Stimulated activated CD4-positive, alpha-beta T cell treated with anti-CD3 and anti-CD28 coated beads, Interleukin-15, amount 100 ng/mL, for 1 hour (primary cell): ENCODE measurements at places on chromosomes 6 and 20.

GRCh38 chr20:62580052-62580451 lies 62.3 kb upstream of the SLCO4A1 start:
- no peak for DNase-seq

GRCh38 chr20:4068708-4069107 lies 53.4 kb upstream of the RNF24 start:
- no peak for DNase-seq

DNA sequence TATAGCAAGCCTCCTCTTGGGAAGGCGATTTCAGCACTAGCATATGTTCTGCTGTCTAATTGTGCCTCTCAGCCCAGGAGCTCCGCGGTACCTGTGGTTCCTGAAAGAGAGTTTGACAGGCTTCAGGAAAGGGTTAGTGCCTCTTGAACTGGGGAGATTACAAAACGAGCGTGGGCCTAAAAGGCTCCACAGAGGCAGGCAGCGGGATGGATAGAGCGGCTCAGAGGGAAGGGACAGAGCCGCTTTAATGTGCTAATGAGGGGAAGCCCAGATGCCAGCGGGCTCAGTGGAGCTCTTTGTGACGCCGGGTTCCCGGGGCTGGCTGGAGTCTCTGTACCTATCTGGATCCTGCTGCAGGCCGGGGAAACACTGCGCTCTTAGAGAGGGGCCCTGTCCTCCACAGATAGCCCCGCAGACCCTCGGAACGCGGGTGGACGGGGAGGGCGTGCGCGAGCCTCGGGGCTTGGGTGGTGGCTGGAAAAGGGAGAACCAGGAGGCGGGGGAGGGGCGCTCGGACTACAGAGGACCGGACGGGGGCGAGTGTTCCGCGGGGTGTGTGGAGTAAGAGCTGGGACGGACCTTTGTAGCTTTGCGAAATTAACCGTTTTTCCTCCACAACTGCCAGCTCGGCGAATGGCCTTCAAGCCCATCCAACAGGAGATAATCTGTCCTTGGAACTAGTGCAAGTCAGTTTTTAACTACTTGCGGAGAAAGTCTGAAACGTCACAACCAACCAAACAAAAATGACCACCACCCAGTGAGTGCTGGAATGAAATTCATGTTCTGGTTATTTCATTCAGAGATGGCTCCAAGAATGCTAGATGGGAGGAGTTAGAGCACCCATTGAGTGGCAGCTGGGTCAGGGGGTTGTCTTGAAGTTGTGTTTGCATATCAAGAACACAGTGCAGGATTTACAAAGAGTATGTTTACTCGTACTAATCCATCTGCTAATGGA lies 13.0 kb downstream of the SLC35F1 start:
- no peak for DNase-seq

- no peak for DNase-seq
Measured at GRCh38 chr6:83443516-83443915, 12.7 kb upstream of the ME1 start.

DNA sequence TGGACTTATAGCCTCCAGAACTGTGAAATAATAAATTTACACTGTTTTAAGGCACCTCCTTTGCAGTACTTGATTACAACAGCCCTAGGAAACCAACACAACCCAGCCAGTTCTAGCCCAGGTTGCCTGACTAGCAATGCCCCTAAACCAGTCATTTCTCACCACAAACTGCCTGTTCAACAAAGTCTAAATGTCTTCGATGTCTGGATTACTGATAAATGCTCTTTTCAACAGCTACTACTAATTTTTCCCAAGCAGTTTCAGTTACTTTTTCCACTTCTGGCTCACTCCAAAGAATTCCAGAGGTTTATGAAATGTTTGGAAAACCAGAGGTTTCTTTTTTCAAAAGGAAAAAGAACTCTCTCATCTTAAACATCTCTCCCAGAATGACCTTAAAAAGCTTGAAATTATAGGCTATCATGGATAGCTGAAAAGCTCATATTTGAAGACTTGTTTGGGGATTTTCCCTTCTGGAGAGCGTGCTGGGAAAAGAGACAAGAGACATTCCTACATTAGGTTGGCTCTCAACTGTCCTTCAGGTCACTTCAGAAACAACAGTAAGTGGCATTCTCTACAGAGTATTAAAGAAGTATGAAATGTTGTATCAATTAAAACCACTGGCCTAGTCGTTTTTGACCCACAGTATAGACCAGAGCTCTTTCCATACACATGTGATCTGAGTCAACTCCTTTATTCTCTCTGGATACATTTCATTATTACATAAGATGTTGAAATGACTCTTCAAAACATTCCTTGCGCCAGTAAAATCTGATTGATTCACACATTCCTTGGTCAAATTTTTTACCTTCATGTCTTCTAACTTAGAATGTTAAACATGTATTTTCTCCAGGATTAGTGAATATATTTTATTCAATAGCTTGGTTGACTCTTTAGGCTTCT lies 265.9 kb downstream of the COL12A1 start:
- DNase-seq, result no peak

DNA sequence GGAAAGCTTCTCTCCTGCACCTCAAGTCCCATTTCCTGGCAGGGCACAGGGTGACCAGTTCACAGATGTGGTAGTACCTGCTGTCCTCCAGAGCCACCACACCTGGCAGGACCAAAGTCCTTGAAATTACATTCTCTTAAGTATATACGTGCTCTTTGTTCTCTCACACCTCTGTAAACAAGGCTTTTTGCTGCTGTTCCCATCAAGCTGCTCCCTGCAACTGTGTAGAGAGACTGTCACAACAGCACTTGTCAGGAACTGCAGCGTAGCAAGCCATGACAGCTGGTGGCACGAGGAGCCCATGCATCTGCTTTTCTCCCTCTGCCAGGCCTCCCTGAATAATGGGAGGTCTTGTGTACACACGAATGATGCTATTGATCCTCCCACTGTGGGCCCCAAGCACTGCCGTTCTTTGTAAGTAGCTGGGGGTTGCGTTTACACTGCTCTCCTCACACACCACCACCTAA lies 431.8 kb downstream of the CD83 start:
- DNase-seq, result no peak

DNA sequence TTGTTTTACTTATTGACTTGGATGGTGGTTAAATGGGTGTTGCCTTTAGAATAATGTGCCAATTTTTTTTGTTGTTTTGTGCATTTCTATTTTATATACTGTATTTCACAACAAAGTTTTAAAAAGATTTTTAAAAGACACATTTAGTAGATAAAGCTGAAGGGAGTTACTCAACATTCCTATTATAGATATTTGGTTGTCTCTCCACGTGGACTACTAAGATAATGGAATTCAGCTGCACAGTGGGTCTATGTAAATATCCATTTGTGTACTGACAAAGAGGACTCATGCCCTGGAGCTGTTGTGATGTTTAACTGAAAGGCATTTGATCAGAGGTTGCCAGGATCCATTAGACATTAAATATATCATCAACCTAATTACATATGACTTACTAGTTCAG lies 23.2 kb upstream of the FAM135A start:
- DNase-seq, result no peak

DNA sequence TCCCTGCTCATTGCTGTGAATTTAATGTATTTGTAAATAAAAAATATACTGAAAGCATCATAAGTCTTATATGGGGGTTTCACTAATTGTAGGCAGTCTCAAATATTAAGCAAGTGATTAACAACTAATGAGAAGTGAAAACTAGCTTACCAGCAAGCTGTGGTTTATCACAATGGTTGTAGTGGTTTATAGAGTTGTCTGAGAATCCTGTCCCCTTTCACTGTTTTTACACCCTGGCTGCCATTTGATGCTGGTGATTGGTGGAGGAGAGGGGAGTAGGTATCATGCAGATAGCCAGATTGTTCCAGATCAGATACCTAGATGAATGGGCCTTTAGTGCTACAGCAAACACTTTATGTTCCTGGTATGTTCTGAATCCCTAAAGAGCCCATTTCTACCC lies 6.0 kb downstream of the MKKS start:
- no peak for DNase-seq

DNA sequence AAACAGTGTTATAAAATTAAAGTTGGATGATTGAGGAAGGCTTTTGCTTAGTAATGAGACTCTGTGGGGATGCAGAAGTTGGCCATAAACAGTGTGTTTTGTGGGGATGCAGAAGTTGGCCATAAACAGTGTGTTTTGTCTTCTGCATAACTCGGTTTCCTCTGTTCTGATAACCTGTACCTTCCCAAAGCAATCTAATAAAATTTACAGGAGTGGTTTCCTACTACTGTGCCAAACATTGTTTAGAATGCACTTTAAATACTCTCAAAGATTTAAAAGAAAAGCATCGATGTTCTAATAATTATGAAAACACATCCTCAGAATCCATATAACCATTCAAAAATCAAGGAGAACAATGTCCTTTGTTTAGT lies 36.9 kb upstream of the SIRT5 start:
- DNase-seq, result no peak

GRCh38 chr20:38252292-38253288 lies 7.9 kb downstream of the KIAA1755 start:
- DNase-seq, result no peak

- no peak for DNase-seq
Measured at GRCh38 chr6:11766589-11767450, 11.8 kb downstream of the ADTRP start.

DNA sequence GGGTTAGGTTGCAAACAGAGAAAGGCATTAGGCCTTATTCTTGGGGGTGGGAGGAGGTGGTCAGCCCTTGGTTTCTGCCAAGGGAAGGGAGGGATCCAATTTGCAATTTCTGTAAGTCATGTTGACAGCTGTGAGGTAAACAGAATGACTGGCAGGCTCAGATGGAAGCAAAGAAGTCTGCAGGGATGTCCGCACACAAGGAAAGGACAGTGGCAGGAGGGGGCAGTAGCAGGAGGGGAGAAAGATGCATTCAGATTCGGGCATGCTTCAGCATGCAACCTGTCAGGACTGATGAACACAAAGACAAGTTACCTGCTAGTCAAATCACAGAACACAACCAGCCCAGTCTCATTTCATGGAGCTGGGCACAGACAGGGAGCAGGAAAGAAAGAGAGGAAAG lies 217.9 kb upstream of the FOXA2 start:
- DNase-seq, result no peak

GRCh38 chr20:34875642-34876405 lies 588 bp upstream of the ACSS2 start:
- DNase-seq, result no peak

DNA sequence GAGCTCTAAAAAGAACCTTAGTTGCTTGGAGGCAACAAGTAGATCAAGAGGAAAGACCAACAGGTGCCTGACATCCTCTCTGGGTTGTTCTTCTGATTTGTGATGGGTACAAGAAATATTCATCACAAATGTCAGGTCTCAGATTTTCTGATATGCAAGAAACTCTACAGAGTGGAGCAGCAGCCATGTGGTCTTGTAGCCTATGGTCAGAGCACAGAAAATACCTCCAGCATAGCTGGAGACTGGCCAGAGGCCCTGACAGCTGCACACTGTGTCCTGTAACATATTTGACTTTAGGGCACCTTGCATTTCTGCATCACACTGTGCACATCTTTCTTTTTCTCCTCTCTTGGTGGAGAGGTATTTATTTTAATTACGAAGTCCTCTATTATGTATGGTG lies 116.3 kb downstream of the GMPR start:
- DNase-seq, result no peak
